DMS153 (cell line): ENCODE measurements at places on chromosomes 2 and 18.
A peak's percentile ranks its signal among the peaks of the same experiment; 100 is the strongest.

- peak; percentile 32 for DNase-seq
These were observed 891 bp upstream of the NR4A2 start for GRCh38 chr2:156333274-156333950.

- DNase-seq = no peak
These were observed 537.4 kb downstream of the CPS1 start for GRCh38 chr2:211093743-211094303.

GRCh38 chr2:216082117-216082711, 495 bp downstream of the TMEM169 start:
- no peak for DNase-seq

DNA sequence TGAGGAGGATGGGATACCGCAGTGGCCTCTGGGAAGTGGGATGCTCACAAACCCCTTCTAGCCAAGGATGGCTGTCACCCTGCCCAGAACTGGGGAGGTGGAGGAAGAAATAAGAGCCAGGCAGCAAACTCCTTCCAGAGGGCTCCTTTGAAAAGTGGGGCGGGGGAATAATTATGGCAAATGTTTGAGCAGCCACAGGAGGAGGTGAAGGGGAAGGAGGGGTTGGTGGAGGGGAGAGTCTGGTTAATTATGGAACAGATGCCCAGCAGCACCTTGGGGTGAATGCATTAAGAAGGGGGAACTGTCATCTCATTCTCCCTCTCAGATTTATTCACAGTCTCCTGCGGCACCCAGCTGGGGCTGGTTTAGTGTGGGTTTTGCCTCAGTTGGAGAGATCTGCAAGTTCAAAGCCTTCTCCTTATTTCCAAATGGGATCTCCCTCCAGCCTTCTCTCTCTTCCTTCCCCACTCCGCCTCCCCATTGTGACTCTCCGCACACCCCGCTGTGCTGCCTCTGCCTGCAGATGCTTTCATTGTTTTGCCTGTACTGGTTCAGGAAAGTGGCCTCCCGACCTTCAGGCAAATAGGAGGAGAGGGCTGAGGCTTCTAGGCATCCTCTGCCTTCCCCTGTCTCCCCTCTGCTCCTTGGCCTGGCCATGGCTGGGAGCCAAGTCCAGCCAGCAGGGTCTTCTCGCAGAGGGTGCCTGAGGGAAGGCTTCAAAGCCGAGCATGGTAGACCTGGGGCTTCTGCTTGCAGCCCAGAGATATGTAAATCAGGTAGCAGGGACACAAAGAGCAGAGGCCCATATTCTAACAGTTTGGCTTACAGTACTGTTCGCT, 457.2 kb upstream of the MEX3C start:
- DNase-seq = no peak

GRCh38 chr2:6214471-6214870, 522.3 kb downstream of the SOX11 start:
- no peak for DNase-seq

DNA sequence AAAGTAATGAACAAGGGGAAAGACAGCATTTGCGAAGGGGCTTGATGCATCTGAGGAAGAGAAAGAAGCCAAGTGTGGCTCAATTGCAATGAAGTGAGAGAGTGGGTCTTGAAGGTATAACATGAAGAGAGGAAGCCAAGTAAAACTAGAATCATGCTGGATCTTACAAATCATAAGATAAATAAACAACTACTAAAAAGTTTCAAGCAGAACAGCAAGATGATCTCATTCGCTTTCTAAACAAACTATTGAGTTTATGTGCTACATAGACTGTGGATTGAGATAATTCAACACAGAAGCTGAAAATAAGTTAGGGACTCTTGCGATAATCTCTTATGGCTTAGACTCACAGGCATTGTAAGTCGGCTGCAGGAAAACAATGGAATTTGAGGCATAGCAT, 1310.5 kb upstream of the NRXN1 start:
- DNase-seq = no peak

DNA sequence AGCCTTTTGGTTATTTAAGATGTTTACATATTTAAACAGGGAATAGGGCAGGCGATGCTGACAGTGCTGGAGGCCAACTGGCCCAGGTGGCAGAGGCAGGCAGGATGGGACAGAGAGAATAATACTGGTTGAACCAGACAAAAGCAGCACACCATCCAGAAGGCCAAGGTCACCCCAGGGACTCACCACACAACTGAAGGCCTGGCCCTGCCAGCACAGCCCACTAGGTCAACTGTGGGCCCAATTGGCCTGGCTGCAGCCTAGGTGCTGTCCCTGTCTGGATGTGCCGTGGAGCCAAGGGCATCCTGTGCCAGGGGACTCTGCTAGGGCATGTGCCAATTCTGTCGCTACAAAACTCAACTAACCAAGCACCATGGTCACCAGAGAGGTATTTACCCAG, 69.2 kb downstream of the RNF152 start:
- DNase-seq = no peak

DNA sequence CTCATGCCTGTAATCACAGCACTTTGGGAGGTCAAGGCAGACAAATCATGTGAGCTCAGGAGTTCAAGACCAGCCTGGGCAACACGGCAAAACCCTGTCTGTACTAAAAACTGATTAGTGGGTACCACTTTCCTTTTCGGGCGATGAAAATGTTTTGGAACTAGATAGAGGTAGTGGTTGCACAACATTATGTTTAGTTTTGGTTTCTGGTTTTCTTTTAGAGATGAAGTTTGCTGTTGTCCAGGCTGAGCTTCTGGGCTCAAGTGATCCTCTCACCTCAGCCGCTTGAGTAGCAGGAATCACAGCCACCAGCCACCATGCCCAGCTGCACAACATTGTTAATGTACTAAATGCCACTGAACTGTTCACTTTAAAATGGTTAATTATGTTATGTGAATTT, 27.6 kb downstream of the AAK1 start:
- DNase-seq = no peak

GRCh38 chr2:49351560-49351959, 197.2 kb upstream of the FSHR start:
- no peak for DNase-seq

- DNase-seq = no peak
These were observed 480.4 kb upstream of the TRIB2 start for GRCh38 chr2:12236136-12236844.

DNA sequence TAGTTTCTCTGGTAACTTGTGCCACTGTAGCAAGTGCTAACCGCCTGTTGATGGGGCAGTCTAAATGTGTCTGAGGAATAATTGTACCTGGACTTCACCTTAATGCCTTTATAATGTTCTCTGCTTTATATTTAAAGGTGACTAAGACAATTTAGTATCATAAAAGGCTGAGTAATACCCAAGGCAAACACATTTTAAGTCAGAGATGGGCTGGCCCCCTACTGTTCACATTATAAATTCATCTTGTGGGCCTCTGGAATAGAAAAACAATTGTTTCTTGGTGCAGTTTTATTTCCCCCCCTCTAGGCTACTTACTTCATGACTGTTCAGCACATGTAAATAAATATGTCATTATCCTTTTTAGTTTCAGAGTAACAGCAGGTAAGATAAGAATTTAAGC, 559.3 kb upstream of the PIK3C3 start:
- peak; percentile 11 for DNase-seq

- no peak for DNase-seq
These were observed 101.9 kb upstream of the CTDP1 start for GRCh38 chr18:79577451-79578395.

- no peak for DNase-seq
These were observed 142.5 kb downstream of the NCK2 start for GRCh38 chr2:105887256-105887655.

GRCh38 chr2:145652036-145652435, 1132.1 kb upstream of the ZEB2 start:
- DNase-seq = no peak

GRCh38 chr2:13768274-13768673, 864.2 kb upstream of the LRATD1 start:
- DNase-seq = no peak

- DNase-seq = no peak
These were observed 58.1 kb upstream of the DYNAP start for GRCh38 chr18:54532962-54533361.

DNA sequence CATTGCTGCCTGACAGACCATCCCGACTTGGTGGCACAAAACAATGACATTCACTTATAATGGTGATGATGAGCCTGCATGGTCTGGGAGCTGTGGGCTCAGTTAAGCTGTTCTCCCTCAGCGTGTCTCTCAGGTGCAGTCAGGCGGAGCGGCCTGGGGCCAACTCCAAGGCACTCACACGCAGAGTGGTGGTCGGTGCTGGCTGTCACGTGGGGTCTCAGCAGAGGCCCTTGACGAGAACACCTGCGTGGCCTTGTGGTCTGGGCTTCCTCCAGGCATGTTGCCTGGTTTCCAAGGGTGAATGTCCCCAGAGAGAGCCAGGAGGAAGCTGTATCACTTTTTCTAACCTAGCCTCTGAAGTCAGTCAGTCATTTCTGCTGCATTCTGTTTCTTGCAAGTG, 29.8 kb downstream of the ARMC9 start:
- no peak for DNase-seq

DNA sequence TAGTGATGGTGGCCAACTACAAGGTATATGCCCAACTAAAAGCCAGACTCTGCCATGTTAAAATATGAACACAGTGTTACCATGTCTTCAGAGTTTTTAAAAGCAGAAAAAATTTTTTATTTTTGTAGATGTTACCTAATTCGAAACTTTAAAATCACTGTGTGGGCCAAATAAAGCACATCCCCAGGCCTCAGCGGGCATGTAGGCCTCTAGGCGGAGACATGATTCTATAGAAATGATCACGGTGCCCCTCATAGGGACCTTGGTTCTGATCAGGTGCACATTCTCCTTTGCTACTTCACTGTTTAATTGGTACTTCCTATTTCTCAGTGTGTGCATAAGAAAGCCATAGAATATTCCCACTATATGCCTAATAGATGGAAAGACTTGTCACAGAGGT, 349.2 kb downstream of the XIRP2 start:
- DNase-seq = no peak

DNA sequence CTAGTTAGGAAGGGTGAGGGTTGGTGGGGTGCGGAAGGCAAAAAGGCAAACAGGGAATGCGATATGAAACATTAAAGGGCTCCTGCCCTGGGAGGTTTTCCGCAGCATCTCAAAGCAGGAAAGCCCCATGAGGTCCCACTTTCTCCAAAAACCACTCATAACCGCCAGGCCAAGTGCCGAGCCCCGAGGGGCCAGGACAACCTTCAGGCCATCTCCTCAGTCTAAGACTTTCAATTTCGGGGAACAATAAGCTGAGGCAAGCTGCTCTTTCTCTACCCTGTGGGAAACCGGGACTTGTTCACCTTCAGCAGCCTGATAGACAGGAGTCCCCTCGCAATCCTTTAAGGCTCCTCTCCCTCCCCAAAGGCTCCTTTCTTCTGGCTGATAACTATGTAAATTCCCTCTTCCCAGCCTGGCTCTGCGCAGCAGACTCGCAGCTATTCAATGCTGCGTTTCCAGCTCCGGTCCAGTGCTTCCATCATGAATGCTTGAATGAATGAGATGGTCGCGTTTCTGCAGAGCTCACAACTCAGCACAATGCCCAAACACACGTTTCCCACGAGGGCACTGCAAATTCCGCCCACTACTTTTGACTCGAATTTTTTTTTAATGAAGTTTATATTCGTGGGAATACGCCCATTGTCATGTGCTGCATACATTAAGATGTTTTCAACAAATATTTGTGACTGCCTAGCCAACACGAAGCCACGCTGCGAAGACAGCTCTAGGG, 1.4 kb downstream of the LAMA1 start:
- DNase-seq = no peak

GRCh38 chr2:168194784-168195522, 52.4 kb downstream of the STK39 start:
- DNase-seq = no peak
